NCI-H1930 (cell line): ENCODE measurements at places on chromosomes 13 and 19.

GRCh38 chr19:41386442-41386841 is 10.1 kb downstream of the TMEM91 start:
- DNase-seq = no peak

GRCh38 chr13:87035526-87035925 is 635.6 kb upstream of the SLITRK5 start:
- no peak for DNase-seq

- no peak for DNase-seq
Measured at GRCh38 chr13:76091076-76091475, 454.9 kb downstream of the LMO7 start.

DNA sequence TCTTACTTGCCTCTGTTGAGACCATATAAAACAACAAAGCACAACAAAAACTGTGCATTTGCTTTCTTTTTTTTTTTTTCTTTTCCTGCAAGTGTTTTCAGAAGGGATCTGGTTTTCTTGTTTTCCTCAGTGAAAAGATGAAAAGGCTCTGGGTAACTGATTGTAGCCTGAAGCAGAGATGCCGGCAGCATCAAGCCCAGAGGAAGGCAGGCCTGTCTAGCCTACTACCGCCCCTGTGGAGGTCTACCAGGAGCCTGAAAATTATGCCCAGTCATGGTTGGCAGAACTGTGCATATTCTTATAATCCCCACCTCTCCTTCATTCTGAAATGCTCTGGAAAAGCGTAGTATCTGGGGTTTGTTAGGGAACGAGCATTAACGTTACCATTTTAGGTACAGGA is 32.6 kb upstream of the MEDAG start:
- no peak for DNase-seq

DNA sequence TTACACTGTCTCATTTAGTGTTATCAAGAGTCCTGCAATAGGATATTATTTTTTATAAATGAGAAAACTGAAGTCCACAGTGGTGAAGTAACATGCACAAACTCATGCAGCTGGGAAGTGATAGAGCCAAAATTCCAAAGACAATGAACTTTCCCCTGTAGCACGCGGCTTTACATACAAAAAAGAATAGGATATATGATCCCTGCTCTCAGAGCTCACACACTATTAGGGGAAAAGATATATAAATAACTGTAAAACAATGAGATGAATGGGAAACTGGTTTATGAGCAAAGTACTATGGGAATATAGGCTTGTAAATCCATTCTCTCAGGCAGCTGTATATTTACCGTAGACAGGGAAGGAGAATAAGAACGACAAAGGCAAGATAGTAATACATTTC is 39.7 kb downstream of the THSD1 start:
- peak; percentile 24 for DNase-seq

DNA sequence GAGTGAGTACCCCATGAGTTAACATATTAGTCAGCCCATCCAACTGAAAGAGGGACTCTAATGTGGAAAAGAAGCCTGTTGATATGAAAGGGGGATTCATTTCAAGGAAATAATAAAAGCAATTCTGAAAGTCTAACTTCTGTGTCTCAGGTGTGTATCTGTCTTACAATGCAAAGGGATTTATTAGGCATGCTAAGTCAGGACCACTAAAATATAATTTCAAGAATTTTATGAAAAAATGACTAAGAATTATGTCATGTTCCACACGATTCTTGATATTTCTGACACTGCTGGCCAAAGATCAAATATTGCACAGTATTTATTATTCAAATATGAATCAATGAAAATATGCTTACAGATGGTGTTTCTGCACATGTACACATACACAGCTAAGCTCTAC is 130.8 kb downstream of the KLF12 start:
- no peak for DNase-seq

DNA sequence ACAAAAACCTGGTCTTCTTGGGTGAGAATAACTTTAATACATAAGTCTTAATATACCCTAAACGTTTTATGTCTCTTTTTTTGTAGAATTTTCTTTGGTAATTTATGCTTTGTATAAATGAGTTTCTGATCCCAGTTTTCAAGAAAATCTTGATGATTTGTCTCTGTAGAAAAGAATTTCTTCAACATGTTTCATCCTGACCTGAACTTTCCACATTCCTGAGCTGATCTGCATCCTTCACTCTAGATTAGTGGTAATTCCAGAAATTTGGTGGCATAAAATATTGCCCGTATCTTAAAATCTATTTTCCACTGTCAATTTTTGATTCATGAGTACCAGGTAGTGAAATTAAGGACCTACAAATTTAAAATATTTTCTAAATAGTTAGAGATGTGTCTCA is 16.3 kb downstream of the ZNF714 start:
- DNase-seq = no peak

DNA sequence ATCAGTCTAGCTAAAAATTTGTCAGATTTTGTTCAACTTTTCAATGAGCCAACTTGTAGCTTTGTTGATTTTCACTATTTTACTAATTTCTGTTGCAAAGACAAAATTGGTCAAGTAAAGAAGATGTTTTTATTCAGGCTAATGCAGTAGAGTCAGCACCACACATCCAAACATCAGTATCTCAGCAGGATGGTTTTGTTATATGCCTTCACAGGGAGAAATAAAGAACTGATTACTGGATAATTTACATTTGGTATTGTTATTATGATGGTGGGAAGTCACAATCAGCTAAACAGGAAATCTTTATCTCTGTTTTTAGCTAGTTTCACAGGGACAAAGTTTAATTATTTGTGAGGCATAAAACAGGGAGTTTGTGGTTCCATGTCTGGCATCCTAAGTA is 713.4 kb downstream of the SLITRK5 start:
- no peak for DNase-seq

- peak; percentile 60 for DNase-seq
Measured at GRCh38 chr19:12956446-12957388, at the start of gene GADD45GIP1. GADD45GIP1 (minus strand) TSS chr19:12957223; CDS start chr19:12957212, 11 bp downstream.

- DNase-seq = no peak
Measured at GRCh38 chr13:39099231-39099630, 61.0 kb downstream of the NHLRC3 start.

- no peak for DNase-seq
Measured at GRCh38 chr19:29596885-29597525, 9.1 kb upstream of the POP4 start.

GRCh38 chr13:48494874-48495273 is 38.0 kb downstream of the RCBTB2 start:
- no peak for DNase-seq

DNA sequence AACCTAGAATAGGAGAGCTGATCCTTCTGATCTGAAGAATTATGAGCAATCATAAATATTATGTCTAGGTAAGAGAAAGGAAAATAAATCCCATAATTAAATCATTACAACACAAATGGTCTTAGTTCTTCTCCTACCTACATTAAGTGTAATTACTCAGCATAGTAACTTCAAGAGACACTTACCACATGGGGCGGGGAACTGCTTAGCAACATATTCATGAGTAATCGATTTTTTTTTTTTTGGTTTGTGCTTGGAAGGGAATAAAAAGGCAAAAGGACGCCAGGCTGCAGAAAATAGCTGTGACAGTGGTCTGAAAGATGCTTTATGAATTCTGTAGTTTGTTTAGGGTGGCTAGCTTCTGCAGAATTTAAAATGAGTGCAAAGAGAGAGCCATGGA is 103.3 kb upstream of the HTR2A start:
- DNase-seq = no peak

DNA sequence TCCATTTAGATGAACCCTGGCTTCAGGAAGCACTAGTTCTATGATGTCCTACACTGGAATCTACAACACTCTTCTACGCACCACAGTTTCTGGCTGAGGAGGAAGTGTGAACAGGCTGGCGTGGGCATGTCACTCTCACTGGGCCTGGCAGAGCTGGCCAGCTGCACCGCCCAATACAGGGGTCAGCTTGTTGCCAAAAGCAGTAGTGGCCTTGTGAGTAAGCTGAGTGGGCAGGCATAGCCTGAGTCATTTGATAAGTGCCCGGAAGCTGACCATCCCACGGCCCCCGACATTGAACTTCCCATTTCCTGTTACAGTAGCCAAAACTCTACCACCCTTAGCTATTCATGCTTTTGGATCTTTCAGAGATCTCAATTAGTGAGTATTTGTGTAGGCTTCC is 240.9 kb upstream of the SERP2 start:
- no peak for DNase-seq

DNA sequence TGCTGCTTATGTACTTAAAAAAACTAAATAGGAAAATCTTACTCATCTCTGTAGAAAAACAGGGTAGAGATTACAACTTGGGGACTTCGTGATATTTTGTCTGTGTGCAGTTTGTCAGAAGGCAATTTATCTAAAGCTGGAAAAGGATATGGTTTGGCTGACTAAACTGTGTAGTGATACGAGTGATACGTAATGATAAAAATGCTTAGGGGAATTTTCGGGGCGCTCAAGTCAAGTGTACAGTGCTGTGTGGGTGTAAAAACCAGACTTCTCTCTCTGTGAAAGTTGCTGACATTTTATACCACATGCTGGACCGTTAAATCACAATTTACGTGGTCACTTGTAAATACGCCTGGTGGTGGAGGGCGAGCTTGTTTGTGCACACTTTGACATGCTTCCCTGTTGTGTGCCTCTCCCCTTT is 221.7 kb downstream of the KCNRG start:
- no peak for DNase-seq

DNA sequence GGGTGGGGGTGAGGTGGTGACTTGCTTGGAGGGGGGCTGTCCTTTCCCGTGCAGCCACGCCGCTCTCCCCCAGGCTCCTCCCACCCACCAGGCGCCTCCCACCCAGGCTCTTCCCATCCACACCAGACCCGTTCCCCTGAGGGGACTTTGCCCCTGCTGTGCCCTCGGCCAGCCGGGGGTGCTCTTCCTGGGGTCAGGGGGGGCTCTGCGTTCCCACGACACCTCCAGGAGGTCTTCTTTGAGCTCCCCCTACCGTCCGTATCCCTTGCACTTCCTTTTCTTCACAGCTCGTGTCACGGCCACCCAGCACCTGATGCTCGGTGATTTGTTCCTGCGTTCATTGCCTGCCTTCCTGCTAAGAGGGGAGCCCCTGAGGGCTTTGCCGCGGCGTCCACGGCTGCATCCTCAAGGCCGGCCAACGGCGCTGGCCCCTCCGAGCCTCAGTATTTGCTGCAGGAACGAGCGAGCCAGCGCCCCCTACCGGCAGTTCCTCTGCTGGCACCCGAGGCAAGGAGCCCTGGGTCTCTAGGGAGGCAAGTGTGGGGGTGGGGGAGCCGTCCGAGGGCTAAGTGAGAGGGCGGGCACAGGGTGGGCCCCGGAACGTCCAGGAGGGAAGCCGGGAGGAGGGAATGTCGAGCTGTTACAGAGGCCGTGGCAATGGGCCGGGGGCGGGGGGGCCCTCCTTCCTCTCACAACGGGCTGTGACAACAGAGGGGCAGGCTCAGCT is 11.8 kb downstream of the LRRC4B start:
- peak; percentile 85 for DNase-seq

GRCh38 chr19:18408053-18408476 is 10.6 kb upstream of the LRRC25 start:
- DNase-seq = no peak

- DNase-seq = peak; percentile 97
Measured at GRCh38 chr13:101875717-101876393, 423.4 kb downstream of the ITGBL1 start.

GRCh38 chr13:105441051-105441750 is 1094.3 kb downstream of the EFNB2 start:
- no peak for DNase-seq

GRCh38 chr19:12639901-12640613 is 26.5 kb downstream of the MAN2B1 start:
- peak; percentile 37 for DNase-seq

DNA sequence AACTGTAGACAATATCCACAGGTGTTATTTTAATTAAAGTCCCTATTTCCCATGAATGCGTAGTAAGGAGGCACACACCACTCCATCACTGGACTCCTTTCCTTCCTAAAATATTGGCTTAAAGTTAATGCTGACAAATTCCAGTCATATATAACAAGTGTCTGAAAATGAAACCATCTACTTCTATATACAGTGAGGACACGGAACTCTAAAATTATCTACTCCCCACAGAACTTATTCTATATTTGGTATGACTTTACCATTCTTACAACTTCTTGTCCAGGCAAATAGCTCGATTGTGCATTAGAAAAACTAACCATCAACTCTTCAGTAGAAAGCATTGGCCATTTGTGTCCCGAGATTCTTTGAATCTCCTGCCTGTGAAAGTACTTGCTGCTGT is 1560.2 kb downstream of the EFNB2 start:
- no peak for DNase-seq

DNA sequence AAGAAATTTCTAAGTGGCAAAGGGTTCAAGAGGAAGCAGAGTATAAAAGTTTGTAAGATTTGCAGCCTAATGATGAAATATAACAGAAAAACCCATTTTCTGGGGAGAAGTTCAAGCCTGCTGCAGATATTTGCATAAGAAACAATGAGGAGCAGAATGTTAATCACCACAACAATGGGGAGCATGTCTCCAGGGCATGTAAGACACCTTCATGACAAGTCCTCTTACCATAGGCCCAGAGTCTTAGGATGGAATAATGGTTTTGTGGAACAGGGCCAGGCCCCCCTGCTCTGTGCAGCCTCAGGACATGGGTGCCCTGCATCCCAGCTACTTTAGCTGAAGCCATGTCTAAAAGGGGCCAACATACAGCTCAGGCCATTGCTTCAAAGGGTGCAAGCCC is 809.0 kb upstream of the SLITRK5 start:
- DNase-seq = no peak

DNA sequence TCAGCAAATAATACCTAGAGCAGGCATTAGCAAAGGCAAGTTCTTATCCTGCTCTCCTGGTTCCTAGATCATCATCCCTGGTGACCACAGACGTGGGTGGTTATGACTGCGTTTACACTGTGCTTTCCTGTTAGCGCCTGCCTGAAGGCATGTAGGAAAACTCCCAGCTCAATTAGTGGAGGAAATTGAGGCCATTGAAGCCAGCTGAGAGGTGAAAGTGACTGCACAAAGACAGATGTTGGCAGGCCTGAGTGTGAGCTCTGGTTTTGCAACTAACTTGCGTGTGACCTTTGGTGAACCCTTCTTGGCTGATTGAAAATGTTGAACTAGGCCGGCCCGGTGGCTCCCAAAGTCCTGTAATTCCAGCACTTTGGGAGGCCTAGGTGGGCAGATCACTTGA is 17.5 kb upstream of the NWD1 start:
- DNase-seq = no peak

DNA sequence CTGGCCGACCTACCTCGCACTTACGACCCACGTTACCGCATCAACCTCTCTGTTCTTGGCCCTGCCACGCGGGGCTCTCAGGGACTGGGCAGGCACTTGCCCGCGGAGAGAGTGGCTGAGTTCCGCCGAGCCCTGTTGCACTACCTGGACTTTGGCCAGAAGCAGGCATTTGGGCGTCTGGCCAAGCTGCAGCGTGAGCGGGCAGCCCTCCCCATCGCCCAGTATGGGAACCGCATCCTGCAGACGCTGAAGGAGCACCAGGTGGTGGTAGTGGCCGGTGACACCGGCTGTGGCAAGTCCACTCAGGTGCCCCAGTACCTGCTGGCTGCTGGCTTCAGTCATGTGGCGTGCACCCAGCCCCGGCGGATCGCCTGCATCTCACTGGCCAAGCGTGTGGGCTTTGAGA is 4.2 kb downstream of the DHX34 start:
- DNase-seq = no peak

DNA sequence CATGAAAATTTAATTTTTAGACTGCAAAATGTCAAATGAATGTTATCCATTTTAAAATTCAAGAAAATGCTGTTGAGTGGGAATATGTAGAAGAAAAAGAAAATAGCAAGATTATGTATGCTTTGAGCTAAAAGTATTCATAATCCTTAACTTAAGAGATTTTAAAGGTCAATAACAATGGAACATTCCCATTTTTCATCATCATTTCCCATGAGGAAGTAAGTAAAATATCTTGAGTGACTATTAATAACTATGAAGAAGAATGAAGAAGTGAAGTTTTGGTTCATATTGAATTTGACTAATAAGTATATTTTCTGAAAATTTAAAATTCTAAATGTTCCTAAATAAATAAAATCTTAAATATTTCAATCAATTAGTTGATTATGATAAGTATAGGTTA is 273.4 kb downstream of the DACH1 start:
- no peak for DNase-seq
